Nephron progenitor cell (in vitro differentiated cells): ENCODE measurements at places on chromosomes 2 and 18.
A peak's percentile ranks its signal among the peaks of the same experiment; 100 is the strongest.

GRCh38 chr2:240963868-240964703, 34.3 kb upstream of the SNED1 start:
- H3K4me3 ChIP-seq = no peak overlapping the region
- H3K27ac ChIP-seq = no peak overlapping the region
- DNase-seq = peak; percentile 3
- no peaks in the 10 kb centered on the region for H3K36me3 ChIP-seq

DNA sequence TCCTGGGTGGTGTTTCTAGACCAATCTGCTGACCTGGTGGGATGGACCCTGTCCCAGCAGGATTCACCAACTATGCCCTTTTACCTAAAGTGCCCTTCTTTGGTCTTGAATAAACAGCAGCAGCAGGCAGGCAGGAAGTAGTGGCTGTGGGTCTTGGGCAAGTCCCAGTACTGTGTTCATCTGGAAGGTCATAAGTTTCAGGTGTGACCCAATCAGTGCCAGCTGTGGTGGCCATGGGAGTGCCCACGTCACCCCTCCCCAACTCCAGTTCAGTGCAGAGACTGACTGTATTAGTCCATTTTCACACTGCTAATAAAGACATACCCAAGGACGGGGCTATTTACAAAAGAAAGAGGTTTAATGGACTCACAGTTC, 148.3 kb upstream of the SRD5A2 start:
- H3K4me1 ChIP-seq = no peaks in the 10 kb centered on the region
- DNase-seq = no peak
- no peak overlapping the region for H3K27ac ChIP-seq
- H3K4me3 ChIP-seq = no peak overlapping the region

GRCh38 chr2:45121236-45121927, 112.1 kb upstream of the SIX2 start:
- no peak overlapping the region for H3K4me3 ChIP-seq
- H3K4me1 ChIP-seq = peaks cover 48% of the 10 kb centered on the region
- H3K27ac ChIP-seq = no peak overlapping the region

GRCh38 chr2:96153291-96153713, 8.1 kb upstream of the DUSP2 start:
- no peak overlapping the region for H3K4me3 ChIP-seq
- no peak for DNase-seq
- H3K27me3 ChIP-seq = peaks cover under 1% of the 10 kb centered on the region
- H3K36me3 ChIP-seq = no peaks in the 10 kb centered on the region
- no peak overlapping the region for H3K27ac ChIP-seq

- no peak overlapping the region for H3K4me3 ChIP-seq
- no peak for DNase-seq
- no peak overlapping the region for H3K27ac ChIP-seq
- H3K27me3 ChIP-seq = peaks cover 8% of the 10 kb centered on the region
Observed at GRCh38 chr18:49967171-49967570, 153.8 kb upstream of the ACAA2 start.

DNA sequence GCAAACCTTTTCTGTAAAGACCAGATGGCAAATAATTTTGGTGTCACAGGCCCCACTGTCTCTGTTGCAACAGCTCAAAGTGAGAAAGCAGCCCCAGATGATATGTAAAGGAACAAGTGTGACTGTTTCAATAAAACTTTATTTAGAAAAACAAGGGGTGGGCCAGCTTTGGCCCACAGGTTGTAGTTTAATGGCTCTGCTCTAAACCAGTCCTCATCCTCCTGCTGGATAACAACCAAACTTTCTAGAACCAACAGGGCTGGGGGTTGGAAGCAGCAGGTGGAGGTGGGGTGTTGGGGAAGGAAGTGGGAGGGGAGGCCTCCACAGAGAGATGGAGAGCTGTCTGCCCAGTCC, 28.8 kb upstream of the INHBB start:
- H3K36me3 ChIP-seq = no peaks in the 10 kb centered on the region
- H3K27ac ChIP-seq = no peak overlapping the region
- peaks cover 39% of the 10 kb centered on the region for H3K4me1 ChIP-seq
- no peak overlapping the region for H3K4me3 ChIP-seq
- peaks cover 69% of the 10 kb centered on the region for H3K27me3 ChIP-seq

- H3K36me3 ChIP-seq = peaks cover 49% of the 10 kb centered on the region
- peaks cover 30% of the 10 kb centered on the region for H3K4me1 ChIP-seq
- H3K27ac ChIP-seq = peak overlapping the region; percentile 71
- peak; percentile 31 for DNase-seq
- peak overlapping the region; percentile 88 for H3K4me3 ChIP-seq
Observed at GRCh38 chr2:84906900-84907714, 1.7 kb downstream of the TMSB10 start.

- H3K27me3 ChIP-seq = no peaks in the 10 kb centered on the region
- H3K4me3 ChIP-seq = no peak overlapping the region
- H3K36me3 ChIP-seq = peaks cover 69% of the 10 kb centered on the region
- no peak overlapping the region for H3K27ac ChIP-seq
Observed at GRCh38 chr2:88698498-88699233, 7.2 kb downstream of the RPIA start.

DNA sequence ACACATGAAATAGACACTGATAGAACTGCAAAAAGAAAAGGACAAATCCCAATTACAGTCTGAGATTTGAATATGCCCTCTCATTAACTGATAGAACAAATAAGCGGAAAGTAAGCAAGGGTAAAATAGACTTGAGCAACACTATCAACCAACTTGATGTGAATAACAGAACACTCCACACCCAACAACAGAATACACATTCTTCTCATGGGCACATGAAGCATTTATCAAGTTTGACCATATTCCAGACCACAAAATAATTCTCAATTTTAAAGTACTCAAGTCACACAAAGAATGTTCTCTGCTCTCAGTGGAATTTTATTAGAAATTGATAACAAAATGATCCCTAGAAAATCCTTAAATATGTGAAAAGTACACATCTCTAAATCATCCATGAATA, 19.0 kb downstream of the ETAA1 start:
- no peak overlapping the region for H3K4me3 ChIP-seq
- peaks cover 1% of the 10 kb centered on the region for H3K36me3 ChIP-seq
- DNase-seq = no peak

- no peak for DNase-seq
- peak overlapping the region; percentile 81 for H3K27ac ChIP-seq
- peaks cover 20% of the 10 kb centered on the region for H3K36me3 ChIP-seq
- peak overlapping the region; percentile 1 for H3K4me3 ChIP-seq
- H3K4me1 ChIP-seq = peaks cover 54% of the 10 kb centered on the region
Observed at GRCh38 chr18:62763101-62763521, 47.8 kb downstream of the PHLPP1 start.

DNA sequence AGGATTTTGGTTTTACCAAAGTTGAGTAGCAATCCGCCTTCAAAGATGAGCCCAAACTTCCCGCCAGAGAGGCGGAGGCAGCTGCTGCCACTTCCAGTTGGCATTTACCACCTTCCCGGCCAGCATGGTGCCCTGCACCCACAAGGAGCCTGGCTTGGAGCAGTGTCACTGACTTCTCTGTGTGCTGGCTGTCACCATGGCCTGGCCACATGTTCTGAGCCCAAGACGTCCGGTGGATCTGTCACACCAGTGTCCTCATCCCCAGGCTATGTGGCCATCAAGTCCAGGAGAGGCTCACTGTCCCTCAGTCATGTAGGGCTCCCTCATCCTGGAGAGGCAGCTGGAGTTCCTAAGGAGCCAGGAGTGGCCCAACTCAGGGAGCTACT, 100.6 kb downstream of the ACKR3 start:
- H3K4me3 ChIP-seq = no peak overlapping the region
- H3K36me3 ChIP-seq = peaks cover 11% of the 10 kb centered on the region
- H3K4me1 ChIP-seq = peaks cover 26% of the 10 kb centered on the region
- no peak overlapping the region for H3K27ac ChIP-seq
- H3K27me3 ChIP-seq = peaks cover 21% of the 10 kb centered on the region

DNA sequence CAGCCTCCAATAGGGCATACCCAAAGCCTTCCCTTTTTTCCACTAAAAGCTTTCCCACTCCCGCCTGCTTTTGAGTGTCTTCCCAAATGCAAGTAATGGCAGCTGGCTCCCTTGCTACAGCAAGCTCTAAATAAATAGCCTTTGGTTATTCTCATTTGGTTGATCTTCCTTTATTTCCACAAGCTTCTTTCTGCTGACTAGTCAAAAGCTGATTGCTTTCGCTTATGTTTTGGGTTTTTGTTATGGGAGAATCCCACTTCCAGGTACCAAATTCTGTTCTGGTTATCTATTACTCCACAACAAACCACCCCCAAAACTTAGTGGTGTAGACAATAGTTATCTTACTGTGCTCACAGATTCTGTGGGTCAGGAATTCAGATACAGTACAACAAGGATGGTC, 22.3 kb downstream of the SP5 start:
- H3K4me3 ChIP-seq = no peak overlapping the region
- DNase-seq = no peak
- H3K36me3 ChIP-seq = peaks cover 30% of the 10 kb centered on the region
- peaks cover 3% of the 10 kb centered on the region for H3K27me3 ChIP-seq
- H3K27ac ChIP-seq = no peak overlapping the region
- no peaks in the 10 kb centered on the region for H3K4me1 ChIP-seq

GRCh38 chr2:71613403-71613952, 160.1 kb downstream of the DYSF start:
- H3K4me3 ChIP-seq = no peak overlapping the region
- H3K27ac ChIP-seq = no peak overlapping the region
- peaks cover 20% of the 10 kb centered on the region for H3K27me3 ChIP-seq
- DNase-seq = no peak
- H3K4me1 ChIP-seq = no peaks in the 10 kb centered on the region

- no peak for DNase-seq
- no peaks in the 10 kb centered on the region for H3K36me3 ChIP-seq
- peaks cover 76% of the 10 kb centered on the region for H3K4me1 ChIP-seq
- peaks cover 18% of the 10 kb centered on the region for H3K27me3 ChIP-seq
Observed at GRCh38 chr2:860259-860855, 90.3 kb upstream of the SNTG2 start.

DNA sequence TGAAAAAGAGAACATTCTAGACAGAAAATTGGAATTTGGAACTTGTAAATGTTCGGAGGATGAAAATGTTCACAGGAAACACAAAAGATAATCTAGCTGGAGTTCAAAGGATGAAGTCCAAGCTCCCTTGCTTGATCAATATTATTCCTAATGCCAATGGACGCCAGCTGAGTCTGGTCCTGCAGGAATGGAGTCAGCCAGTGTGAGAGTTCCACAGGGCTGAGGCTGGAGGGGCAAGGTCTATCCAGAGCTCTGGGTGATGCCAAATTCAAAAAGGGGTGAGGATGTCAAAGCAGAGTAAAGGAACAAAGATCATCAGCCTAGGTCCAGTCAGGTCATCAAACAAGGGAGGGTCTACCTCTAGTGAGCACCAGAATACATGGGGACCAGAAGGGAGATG, 78.5 kb upstream of the CTNNA2 start:
- H3K27me3 ChIP-seq = peaks cover 6% of the 10 kb centered on the region
- no peak overlapping the region for H3K4me3 ChIP-seq
- H3K4me1 ChIP-seq = peaks cover 44% of the 10 kb centered on the region
- DNase-seq = no peak
- no peak overlapping the region for H3K27ac ChIP-seq
- no peaks in the 10 kb centered on the region for H3K36me3 ChIP-seq

DNA sequence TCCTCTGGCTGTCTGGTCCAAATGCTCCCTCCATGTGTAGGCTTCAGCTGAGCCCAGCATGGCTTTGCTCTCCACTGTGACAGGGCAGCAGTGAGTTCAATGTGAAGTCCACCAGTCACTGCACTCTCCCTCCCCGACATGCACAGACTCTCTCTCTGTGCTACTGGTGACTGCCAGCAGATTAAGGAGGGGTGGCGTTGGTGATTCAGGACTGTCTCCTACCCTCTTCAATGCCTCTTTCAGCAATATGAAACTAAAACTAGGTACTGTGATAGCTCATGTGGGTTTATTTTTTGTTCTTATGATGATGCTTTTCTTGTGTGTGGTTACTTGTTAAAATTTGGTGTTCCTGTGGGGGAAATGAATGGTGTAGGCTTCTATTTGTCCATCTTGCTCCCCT, 201.0 kb upstream of the RBMS1 start:
- no peaks in the 10 kb centered on the region for H3K27me3 ChIP-seq
- peaks cover 7% of the 10 kb centered on the region for H3K4me1 ChIP-seq
- no peak for DNase-seq
- no peaks in the 10 kb centered on the region for H3K36me3 ChIP-seq
- no peak overlapping the region for H3K27ac ChIP-seq

- peaks cover 5% of the 10 kb centered on the region for H3K36me3 ChIP-seq
- no peak for DNase-seq
Observed at GRCh38 chr2:240575101-240575965, 7.0 kb downstream of the RNPEPL1 start.

DNA sequence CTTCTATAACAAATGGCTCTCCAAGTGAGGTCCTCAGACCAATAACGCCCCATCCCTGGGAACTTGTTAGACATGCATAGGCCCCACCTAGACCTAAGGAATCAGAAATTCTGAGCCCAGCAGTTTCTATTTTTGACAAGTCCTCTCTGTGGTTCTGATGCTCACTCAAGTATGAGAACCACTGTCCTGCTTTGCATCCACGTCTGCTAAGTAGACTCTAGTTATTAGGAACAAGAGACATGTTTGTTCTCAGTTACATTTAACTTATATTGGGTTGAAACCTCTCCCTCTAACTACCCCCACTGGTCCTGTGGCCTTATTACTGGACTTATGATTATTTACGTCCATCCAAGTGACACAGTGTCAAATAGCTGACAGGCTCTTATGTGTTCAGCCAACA, 70.3 kb downstream of the TMEM17 start:
- H3K4me1 ChIP-seq = no peaks in the 10 kb centered on the region
- no peak overlapping the region for H3K4me3 ChIP-seq
- peaks cover 21% of the 10 kb centered on the region for H3K27me3 ChIP-seq
- no peak for DNase-seq
- no peaks in the 10 kb centered on the region for H3K36me3 ChIP-seq
- no peak overlapping the region for H3K27ac ChIP-seq

- no peaks in the 10 kb centered on the region for H3K27me3 ChIP-seq
- peaks cover 98% of the 10 kb centered on the region for H3K4me1 ChIP-seq
- no peak overlapping the region for H3K4me3 ChIP-seq
- DNase-seq = no peak
Observed at GRCh38 chr2:66694087-66694860, 259.3 kb downstream of the MEIS1 start.

GRCh38 chr18:48949050-48949605, 1.6 kb downstream of the SMAD7 start:
- peaks cover under 1% of the 10 kb centered on the region for H3K27me3 ChIP-seq
- peak overlapping the region; percentile 96 for H3K27ac ChIP-seq
- H3K36me3 ChIP-seq = peaks cover 15% of the 10 kb centered on the region
- peak overlapping the region; percentile 99 for H3K4me3 ChIP-seq

GRCh38 chr18:5417342-5417741, 121.8 kb upstream of the ZBTB14 start:
- H3K4me3 ChIP-seq = no peak overlapping the region
- no peak overlapping the region for H3K27ac ChIP-seq
- peaks cover 34% of the 10 kb centered on the region for H3K4me1 ChIP-seq

DNA sequence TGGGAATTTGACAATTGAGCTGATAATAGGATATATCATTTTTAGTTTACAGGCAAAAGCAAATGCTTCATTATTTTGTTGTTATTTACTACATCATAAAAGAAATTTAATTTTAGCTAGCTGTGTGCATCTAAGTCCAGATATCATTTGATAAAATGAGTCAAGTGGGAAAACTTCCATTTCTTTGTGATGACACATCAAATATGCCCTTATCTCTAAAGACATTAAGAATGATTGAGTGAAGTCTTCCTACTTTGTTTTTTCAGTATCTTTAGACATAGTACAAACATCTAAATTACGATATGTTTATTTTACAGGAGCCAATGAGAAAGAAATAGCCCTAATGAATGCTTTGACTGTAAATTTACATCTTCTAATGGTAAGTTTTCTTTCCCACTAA, 77.0 kb downstream of the KYNU start:
- H3K4me3 ChIP-seq = no peak overlapping the region
- peaks cover 15% of the 10 kb centered on the region for H3K4me1 ChIP-seq
- H3K36me3 ChIP-seq = peaks cover 9% of the 10 kb centered on the region
- H3K27me3 ChIP-seq = no peaks in the 10 kb centered on the region
- no peak for DNase-seq
